ENCODE measurements at places on chromosomes 4 and X.
A peak's percentile ranks its signal among the peaks of the same experiment; 100 is the strongest.

DNA sequence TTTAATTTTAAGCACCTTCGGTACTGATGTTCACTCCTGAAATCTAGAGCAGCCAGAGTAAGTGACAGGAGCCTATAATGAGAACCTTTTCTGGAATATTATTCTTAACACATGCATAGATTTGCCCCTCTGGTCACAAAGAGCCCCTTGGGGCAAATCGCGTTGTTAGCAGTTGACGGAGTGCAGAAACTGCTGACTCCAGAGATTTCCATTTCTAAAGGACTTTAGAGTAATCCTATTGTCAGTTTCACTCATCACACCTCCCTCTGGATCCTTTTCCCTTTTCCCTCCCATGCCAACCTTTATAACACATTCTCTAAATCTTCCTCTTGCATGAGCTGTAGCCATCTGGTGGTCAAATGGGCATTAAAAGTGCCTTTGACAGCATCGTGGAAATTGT is 264.9 kb upstream of the PRPS2 start:
- no peak for DNase-seq

DNA sequence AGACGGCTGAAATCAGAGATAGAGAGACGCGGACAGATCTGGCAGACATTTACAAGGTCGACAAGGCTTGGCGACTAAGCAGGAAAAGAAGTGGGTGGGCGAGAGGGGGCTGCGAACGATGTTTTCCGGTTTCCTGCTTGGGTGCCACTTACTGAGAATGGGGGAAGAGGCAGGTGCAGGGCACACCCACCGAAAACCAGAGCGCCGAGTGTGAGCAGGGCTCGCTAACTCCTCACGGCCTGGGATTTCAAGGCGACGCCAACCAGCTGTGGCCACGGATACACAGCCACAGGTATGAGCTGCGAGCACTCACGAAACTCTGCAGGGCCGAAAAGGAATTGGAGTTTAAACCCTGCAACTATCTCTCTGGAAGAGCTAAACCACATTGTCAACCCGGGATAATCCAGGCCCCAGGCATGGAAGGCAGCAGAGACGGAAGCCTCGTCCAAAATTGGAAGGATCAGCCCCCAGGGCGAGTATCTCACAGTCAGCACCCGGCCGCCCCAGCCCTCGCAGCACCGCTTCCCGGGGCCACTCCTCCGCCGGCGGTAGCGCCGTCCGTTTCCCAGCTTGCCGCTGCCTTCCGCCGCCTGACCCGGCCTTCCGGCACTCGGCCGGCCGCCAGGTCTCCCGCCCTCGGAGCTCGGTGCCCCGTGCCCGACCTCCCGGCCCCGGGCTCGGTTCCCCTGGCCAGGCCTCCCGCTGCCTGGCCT is 778 bp downstream of the CASP3 start:
- DNase-seq = peak; percentile 80

DNA sequence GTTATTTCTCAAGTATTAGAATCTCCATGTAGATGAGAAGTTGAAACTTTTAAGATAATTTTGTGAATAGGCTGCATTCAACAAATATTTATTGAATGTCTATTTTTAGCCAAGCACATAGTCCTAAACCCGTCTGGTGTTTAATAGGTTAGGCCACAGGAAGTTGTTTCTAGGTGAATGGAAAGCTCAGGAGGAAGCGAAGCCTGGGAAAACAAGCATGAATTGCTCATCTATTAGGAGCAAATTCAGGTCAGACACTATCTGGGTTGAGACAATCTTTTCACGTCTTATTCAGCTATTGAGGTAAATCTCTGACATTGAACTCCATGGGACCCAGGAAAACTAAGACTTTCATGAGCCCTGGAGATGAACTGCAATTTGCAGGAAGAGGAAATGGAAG is 43.1 kb upstream of the FREM3 start:
- no peak for DNase-seq

DNA sequence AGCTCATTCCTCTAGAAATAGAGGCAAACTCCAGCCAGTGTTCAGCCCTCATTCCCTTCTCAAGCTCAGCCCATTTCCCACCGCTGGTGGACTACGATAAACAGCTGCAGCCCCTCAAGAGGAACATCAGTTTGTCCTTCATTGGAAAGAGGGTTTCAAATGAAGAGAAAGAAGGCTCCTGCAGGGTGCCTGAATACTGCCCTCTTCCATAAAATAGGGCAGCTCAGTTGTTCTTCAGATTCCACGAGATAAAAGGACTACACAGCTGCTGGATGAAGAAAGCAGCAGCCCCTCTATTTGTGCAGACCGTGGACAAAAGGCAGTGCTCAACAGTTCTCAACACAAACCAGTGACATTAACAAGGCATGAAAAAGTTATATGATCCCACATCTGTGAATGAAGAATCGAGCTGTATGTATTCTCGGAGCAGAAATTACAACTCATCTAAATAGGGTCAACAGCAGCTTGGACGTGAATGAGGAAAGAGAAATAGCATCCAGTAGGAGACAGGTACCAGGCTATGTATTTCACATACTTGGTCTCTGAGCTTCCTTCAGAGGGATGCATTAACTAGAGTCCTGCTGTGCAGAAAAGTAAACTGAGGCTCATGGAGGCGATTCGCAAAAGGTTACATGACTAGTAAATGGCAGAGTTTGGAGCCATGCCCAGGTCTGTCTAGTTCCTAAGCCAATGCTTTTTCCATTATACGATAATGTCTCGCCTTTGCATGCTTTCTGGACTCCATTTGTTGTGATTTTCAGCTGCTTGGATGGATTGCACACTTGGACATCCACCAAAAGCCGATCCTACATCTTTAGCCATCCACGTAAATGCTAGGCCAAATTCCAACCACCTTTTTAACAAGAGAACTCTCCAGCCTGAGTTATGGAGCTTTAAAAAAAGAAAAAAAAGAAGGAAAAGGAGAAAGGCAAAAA is 301.2 kb upstream of the PPARGC1A start:
- DNase-seq = no peak

DNA sequence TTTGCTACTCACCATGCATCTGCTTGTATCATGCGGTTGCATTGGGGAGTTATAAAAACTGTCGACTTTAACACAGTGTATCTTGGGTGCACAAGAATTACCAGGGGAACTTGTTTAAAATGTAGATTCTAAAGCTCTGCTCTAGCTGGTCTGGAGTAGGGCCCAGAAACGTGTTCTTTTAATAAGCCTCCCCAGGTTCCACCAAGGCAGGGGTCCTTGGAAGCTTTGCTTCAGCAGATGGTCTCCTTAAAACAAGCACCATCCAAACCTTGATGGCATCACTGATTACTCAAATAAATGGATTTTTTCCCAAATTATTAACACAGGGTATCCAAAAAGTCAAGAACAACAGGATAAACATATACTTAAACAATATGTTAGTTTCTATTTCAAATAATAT is 120.2 kb upstream of the NDP start:
- DNase-seq = no peak

DNA sequence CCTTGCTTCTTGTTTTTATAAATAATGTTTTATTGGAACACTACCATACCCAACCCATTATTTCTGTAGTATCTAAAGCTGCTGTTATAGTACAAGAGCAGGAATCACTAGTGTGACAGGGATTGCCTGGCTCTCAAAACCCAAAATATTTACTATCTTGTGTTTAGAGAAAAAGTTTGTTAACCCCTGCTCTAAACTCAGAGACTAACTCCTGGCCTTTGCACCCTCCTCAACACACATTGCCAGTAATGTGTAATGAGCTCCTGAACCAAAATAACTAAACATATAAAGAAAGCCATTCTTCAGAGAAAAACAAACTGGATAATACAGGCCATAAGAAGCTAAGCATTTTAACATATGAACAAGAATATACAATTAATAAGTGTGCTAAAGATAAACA is 8.2 kb upstream of the FAT4 start:
- DNase-seq = no peak

- DNase-seq = peak; percentile 89
These were observed at the start of gene PDK3 for GRCh38 chrX:24464836-24465531. PDK3 (plus strand) TSS chrX:24465286; CDS start chrX:24465456, 170 bp downstream.

GRCh38 chr4:168240821-168241220 is 77.7 kb downstream of the DDX60 start:
- no peak for DNase-seq

DNA sequence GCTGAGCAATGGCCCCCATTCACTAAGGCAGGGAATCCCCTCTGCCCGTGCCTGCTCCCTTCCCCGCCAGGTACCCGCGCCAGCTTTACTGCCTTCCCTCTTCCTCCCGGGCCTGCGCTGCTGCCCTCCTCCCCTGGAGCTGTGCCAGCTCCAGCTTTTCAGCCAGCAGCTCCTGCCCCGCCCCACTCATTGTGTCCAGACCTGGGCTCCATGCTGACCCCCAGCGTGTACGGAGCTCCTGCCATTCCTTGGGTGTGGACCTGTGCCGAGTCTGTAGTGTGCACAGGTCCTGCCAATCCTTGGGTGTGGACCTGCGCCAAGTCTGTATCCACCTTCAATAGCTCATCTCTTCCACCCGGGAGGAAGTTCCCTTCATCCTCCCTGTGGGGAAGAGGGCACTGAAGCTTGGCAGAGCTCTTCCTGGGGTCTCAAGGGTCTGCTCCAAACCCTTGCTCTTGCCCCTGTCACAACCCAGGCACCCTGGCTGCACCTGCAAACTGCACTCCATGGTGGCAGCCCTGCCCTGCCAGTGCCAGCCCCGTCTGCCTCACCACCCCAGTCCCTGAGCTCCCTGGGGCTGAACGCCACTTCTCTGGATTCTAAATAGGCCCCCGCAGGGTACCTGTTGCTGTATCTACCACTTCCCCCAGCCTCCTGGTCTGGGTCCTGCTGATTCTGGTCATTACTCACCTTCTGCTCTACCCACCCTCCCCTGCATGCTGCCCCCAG is 63.9 kb downstream of the TRMT44 start:
- DNase-seq = no peak

GRCh38 chr4:137422666-137423065 is 109.6 kb downstream of the PCDH18 start:
- DNase-seq = no peak

DNA sequence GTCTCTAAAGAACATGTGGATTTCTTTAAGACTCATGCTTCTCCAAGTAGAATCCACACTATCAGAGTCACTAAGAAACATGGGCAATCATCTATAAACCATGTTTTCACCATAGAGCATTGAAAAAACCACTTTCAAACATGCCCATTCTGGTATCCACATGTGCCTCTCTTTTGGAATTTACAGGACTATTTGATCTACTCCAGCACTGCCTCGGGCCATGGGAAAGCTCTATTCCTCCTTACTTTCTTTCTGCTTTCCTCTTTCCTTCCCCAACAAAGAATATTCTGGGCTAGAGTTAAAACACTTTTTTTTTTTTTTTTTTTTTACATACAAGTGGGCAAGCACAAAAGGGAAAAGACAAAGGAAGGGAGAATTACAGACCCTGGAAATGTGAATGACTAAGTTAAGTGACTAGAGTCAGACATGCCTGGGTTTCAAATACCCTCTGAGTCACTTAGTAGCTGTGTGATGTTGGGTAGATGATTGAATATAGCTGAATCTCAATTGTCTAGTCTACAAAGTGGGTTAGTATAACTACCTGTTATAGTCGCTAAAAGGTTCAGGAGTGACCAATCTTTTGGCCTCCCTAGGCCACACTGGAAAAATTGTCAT is 847.7 kb upstream of the INTU start:
- DNase-seq = no peak

- no peak for DNase-seq
These were observed 60.4 kb upstream of the ATXN3L start for GRCh38 chrX:13380211-13380610.

GRCh38 chr4:177796841-177797240 is 354.6 kb upstream of the AGA start:
- no peak for DNase-seq

GRCh38 chr4:10949039-10949733 is 264.6 kb upstream of the CLNK start:
- DNase-seq = no peak

DNA sequence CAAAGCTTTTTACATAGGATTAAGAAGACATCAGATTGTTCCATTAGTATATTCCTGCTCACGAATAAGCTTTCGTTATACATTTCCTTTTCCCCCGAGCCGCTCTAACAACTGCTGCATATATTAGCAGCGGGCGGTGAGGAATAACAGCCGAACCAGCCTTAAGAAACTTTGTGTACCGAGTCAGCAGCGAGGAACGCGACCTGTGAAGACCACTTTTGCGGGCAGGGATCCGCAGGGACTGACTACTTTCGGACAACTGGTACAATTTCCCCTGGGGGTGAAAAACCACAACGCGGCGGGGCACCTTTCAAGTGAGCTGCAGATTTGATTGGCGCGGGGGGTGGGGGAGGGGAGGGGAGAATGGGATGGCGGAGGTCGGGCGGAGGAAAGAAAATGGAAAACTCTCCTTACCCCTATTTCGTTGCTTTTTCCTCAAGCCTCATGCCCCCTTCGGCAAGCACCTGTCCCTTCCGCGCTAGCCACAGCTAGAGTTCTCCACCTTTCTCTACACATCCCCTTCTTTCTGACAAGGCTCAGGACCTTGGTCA is 5.9 kb upstream of the PITX2 start:
- DNase-seq = no peak

DNA sequence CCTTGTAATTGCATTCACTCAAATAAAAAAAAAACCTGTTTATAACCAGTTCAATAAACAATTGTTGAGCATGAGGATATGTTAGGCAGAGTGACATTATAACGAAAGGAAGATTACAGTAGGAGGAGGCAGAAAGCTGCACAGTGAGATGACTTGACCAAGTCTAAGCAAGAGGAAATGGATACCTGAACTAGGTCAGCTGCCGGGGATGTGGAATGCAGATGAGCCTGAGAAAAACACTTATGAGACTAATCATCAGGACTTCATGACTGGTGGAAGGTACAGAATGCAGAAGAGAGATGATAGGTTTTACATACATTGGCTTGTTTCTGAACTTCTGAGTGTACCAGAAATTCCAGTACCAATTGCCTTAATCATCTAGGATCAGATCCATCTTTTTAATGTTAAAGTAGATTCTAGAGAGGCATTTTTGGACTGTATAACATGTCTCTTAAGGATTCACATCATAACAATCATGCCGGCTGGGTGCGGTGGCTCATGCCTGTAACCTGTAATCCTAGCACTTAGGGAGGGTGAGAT is 208.1 kb upstream of the PPP3CA start:
- DNase-seq = no peak

DNA sequence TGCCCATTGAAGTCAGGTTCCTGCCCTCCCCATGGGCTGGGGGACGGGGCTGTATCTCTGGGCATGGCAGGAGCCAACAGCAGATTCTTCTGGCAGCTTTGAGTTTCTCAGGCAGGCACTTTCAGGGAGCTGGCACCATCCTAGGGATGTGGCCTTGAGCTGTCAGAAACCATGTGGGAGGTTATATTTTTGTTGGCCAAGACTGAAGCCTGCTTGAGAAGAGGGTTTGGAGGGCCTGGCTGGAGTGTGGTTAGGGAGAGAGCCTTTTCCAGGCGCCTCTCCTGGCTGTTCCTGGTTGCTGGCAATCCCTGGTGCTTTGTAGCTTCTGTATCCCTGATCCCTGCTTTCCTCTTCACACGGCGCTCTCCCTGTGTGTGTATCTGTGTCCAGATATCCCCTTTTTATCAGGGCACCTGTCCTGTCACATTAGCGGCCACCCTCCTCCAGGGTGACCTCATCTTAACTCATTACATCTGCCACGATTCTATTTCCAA is 30.6 kb upstream of the SORCS2 start:
- DNase-seq = no peak

- DNase-seq = no peak
These were observed 166.4 kb upstream of the CPEB2 start for GRCh38 chr4:14835708-14836425.

GRCh38 chr4:26584725-26585124 is 841 bp downstream of the TBC1D19 start:
- DNase-seq = no peak

All from Peyer's patch (tissue), 4 donors.